T-helper 2 cell treated with Interferon-gamma antibody and Interleukin-4, amounts not matched to agents 5 μg/mL and 100 μg/mL, for 36 hours (primary cell): ENCODE measurements at places on chromosomes 2 and 18.

DNA sequence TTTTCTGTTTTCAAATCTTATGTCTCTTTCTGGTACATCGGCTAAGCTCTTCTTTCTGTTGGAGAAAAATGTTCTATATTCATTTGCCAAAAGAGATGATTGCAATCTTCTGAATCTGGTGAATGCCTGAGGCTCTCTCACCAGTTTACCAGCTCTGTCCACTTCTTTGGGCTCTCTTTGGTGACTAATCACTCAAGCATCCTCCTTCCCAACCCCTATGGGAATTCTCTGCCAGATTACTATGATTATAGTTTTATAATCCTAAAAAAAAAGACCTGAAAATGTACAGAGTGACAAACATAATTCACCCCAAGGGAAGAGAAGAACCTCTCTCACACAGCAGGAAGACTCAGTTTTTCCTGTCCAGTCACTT lies 187.3 kb downstream of the CAMKMT start:
- DNase-seq = no peak
- no peak overlapping the region for H3K4me3 ChIP-seq
- H3K27me3 ChIP-seq = no peaks in the 10 kb centered on the region
- H3K4me1 ChIP-seq = peaks cover 8% of the 10 kb centered on the region
- no peaks in the 10 kb centered on the region for H3K36me3 ChIP-seq
- H3K27ac ChIP-seq = no peak overlapping the region

GRCh38 chr2:54864727-54865126 lies 141.3 kb downstream of the EML6 start:
- no peaks in the 10 kb centered on the region for H3K4me1 ChIP-seq
- H3K27me3 ChIP-seq = peaks cover 5% of the 10 kb centered on the region
- H3K4me3 ChIP-seq = no peak overlapping the region
- no peaks in the 10 kb centered on the region for H3K36me3 ChIP-seq
- no peak overlapping the region for H3K27ac ChIP-seq

DNA sequence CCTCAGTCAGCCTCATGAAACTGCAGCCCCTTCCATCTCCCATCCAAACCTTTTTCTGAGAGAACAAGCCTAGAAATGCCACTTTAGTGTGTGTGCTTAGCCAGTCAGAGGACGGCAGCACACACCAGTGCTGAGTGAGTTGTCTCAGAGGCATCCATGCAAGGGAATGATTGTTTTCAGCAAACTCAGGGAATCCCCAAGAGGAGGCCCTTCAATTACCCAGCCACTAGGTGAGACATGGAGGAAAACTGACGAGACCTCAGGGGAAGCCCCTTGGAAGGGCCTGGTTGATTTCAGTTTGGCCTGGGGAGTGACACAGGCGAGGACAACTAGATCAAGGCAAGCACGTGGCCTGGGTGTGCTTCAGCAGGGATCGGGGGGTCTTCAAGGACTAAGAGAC lies 49.7 kb downstream of the APOB start:
- no peak overlapping the region for H3K4me3 ChIP-seq
- H3K4me1 ChIP-seq = no peaks in the 10 kb centered on the region
- DNase-seq = no peak

GRCh38 chr2:196499686-196500085 lies 139.8 kb upstream of the CCDC150 start:
- H3K4me3 ChIP-seq = no peak overlapping the region
- no peak for DNase-seq
- H3K27ac ChIP-seq = no peak overlapping the region
- H3K27me3 ChIP-seq = peaks cover 9% of the 10 kb centered on the region

- DNase-seq = no peak
- H3K27me3 ChIP-seq = peaks cover 8% of the 10 kb centered on the region
- H3K27ac ChIP-seq = no peak overlapping the region
Measured at GRCh38 chr2:38945372-38945771, 55.7 kb downstream of the ARHGEF33 start.

DNA sequence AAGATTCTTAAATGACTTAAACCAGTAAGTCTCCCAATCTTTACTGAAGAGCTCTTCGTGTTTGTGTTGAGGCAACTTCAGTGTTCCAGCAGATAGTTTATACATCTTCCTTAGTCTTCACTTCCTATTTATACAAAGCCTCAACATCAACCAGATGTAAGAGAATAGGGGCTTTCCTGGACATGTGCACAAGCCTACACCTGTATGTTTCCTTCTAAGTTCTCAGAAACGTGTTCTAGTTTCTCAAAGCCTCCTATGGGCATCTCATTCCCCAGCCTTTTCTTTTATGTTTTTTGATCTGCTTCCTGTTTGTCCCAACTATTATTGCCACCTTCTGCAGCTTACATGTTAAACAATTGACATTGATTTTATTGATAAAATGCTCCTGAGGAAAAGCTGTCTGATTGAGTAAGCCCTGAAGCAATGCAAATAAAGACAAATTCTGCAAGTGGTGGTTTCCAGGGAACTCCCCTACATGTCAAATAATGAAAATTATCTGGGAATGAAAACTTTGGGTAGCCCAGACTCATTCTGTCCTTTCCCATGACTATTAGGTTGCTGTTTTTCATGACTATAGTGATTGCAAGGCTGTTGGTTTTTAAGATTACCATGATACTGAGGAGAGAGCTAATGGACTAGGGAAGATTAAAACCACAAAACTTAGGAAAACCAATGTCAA lies 663.3 kb upstream of the ACVR2A start:
- no peaks in the 10 kb centered on the region for H3K27me3 ChIP-seq
- no peak for DNase-seq
- no peaks in the 10 kb centered on the region for H3K36me3 ChIP-seq
- no peak overlapping the region for H3K27ac ChIP-seq

DNA sequence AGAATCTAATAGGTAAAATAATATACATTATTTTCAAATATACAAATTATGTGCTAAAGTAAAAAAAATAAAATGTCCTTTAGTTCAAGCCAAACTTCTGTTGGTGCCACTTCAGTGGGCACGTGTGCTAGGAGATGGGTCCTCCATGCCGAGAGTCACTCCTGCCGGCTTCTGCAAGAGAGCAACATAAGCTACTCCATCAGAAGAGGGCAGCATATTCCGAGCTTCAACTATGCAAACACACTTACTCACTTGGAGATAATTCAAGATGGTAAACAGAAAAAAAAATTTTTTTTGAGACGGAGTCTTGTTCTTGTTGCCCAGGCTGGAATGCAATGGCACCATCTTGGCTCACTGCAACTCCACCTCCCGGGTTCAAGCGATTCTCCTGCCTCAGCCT lies 24.4 kb downstream of the CNOT11 start:
- H3K27ac ChIP-seq = no peak overlapping the region
- DNase-seq = no peak
- H3K27me3 ChIP-seq = no peaks in the 10 kb centered on the region
- peaks cover 23% of the 10 kb centered on the region for H3K4me1 ChIP-seq

DNA sequence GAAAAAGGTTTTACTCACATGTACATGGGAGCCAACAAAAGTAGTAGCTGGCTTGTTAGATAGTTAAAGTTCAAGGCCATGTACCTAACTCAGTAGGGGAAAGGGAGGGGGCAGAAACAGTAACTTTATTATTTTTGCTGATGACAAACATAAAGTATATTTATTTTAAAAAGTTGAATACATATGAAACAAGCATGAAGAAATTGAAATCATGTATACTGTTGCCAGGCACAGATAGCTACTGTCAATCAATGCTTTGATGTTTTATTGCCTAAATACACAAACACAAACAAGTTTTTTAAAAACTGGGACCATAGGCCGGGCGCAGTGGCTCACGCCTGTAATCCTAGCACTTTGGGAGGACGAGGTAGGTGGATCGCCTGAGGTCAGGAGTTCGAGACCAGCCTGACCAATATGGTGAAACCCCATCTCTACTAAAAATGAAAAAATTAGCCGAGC lies 7.6 kb upstream of the PSD4 start:
- peaks cover 43% of the 10 kb centered on the region for H3K4me1 ChIP-seq
- H3K4me3 ChIP-seq = no peak overlapping the region
- DNase-seq = no peak
- H3K27me3 ChIP-seq = no peaks in the 10 kb centered on the region

GRCh38 chr18:24763765-24764513 lies 303.5 kb downstream of the HRH4 start:
- no peak overlapping the region for H3K27ac ChIP-seq
- no peak for DNase-seq
- H3K27me3 ChIP-seq = no peaks in the 10 kb centered on the region
- no peak overlapping the region for H3K4me3 ChIP-seq

GRCh38 chr2:39534095-39534711 lies 97.1 kb upstream of the MAP4K3 start:
- no peak overlapping the region for H3K27ac ChIP-seq
- no peak overlapping the region for H3K4me3 ChIP-seq
- peaks cover 5% of the 10 kb centered on the region for H3K27me3 ChIP-seq
- DNase-seq = no peak
- no peaks in the 10 kb centered on the region for H3K4me1 ChIP-seq

DNA sequence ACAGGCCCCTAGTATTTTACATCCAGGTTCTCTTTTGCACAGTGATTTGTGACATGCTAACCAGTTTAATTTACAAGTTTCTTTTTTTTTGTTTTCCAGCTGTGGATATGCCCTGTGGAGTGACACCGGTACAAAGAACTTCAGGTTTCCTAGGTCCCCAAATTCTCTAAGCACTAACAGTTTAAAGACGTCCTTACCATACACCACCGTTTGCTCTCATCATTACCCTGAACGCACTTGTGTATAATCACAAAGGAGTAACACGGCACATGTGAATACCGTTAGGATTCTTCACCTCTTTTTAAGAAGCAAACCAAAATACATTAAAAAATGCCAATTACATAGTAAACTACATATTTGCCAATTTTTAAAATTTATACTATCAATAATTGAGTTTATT lies 853 bp downstream of the LANCL1 start:
- peak overlapping the region; percentile 73 for H3K27ac ChIP-seq
- no peak for DNase-seq
- H3K27me3 ChIP-seq = no peaks in the 10 kb centered on the region
- H3K4me1 ChIP-seq = peaks cover 25% of the 10 kb centered on the region
- H3K4me3 ChIP-seq = peak overlapping the region; percentile 82

GRCh38 chr2:217013926-217014325 lies 154.1 kb upstream of the TNP1 start:
- H3K4me1 ChIP-seq = no peaks in the 10 kb centered on the region
- H3K4me3 ChIP-seq = no peak overlapping the region
- peaks cover 40% of the 10 kb centered on the region for H3K27me3 ChIP-seq
- no peak for DNase-seq

- no peak overlapping the region for H3K27ac ChIP-seq
- H3K27me3 ChIP-seq = no peaks in the 10 kb centered on the region
- H3K36me3 ChIP-seq = peaks cover 41% of the 10 kb centered on the region
- no peak overlapping the region for H3K4me3 ChIP-seq
Measured at GRCh38 chr2:127735537-127736399, 34.5 kb downstream of the SFT2D3 start.

- H3K4me1 ChIP-seq = no peaks in the 10 kb centered on the region
- peaks cover 21% of the 10 kb centered on the region for H3K27me3 ChIP-seq
- no peaks in the 10 kb centered on the region for H3K36me3 ChIP-seq
- H3K27ac ChIP-seq = no peak overlapping the region
Measured at GRCh38 chr2:75464348-75464946, 96.3 kb downstream of the EVA1A start.

- no peak overlapping the region for H3K27ac ChIP-seq
- no peak for DNase-seq
- no peak overlapping the region for H3K4me3 ChIP-seq
- H3K36me3 ChIP-seq = no peaks in the 10 kb centered on the region
- peaks cover 27% of the 10 kb centered on the region for H3K4me1 ChIP-seq
- H3K27me3 ChIP-seq = peaks cover 2% of the 10 kb centered on the region
Measured at GRCh38 chr2:102064679-102065674, 73.2 kb downstream of the IL1R2 start.

GRCh38 chr2:236257575-236257974 lies 6.6 kb downstream of the ASB18 start:
- no peak overlapping the region for H3K4me3 ChIP-seq
- H3K36me3 ChIP-seq = no peaks in the 10 kb centered on the region
- no peaks in the 10 kb centered on the region for H3K27me3 ChIP-seq
- H3K27ac ChIP-seq = no peak overlapping the region
- H3K4me1 ChIP-seq = no peaks in the 10 kb centered on the region
- no peak for DNase-seq
